ENCODE measurements at places on chromosomes 3 and 15. TPM values are rescaled to one million over a fixed set of nuclear protein-coding genes. Genes with fewer than 3 reads are reported as not detected.
A peak's percentile ranks its signal among the peaks of the same experiment; 100 is the strongest.

Gene SPTBN5
- total RNA-seq: 0.03 TPM

DNA sequence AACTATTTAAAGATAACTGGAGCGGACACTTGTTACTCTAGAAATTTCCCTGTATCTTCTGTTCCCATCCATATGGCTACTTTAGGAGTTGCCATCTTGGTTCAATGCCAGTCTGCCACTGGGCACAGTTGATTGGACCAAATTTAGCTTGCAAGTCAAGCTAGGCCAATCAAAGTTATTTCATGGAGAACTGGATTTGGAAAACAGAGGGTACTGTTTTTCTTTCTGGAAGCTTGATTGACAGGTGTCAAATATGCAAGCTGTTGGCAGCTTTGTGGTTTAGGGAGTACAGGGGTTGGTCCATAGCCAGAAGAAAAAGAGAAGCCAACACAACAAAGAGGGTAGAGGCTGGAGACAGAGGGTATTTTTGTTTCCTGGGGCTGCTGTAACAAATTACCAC, 33.4 kb upstream of the KLHL25 start:
- DNase-seq: peak; percentile 14

- DNase-seq: no peak
Measured at GRCh38 chr3:186705882-186706780, 11.0 kb upstream of the KNG1 start.

DNA sequence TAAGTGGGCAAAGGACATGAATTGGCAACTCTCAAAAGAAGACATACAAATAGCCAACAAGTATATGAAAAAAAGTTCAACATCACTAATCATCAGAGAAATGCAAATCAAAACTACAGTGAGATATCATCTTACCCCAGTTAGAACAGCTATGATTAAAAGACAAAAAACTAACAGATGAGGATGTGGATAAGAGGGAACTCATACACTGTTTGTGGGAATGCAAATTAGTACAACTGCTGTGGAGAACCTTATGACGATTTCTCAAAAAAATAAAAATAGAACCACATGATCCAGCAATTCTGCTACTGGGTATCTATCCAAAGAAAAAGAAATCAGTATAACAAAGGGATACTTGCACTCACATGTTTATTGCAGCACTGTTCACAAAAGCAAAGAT, 28.6 kb downstream of the NEK10 start:
- DNase-seq: no peak

DNA sequence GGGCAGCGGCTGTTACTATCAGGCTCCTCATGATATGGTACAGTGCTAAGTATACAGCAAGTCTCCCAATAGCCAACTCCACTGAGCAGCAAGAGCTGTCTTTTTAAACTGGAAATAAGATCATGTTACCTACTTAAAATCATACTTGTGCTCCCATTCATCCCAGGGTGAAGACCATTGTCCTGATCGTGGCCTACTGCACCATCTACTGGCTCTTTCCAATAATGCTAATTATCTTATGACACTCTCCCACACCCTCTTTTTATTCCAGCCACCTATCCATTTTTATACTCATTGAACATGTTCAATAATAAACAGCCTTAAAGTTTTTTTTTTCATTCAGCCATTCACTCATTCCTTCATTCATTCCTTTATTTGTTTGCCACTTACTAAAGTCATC, 117.7 kb downstream of the GBE1 start:
- peak; percentile 46 for DNase-seq

Measured in SK-MEL-5 (cell line).